ENCODE measurements at places on chromosomes 16 and 17. TPM values are rescaled to one million over a fixed set of nuclear protein-coding genes. Genes with fewer than 3 reads are reported as not detected.

- no peak for DNase-seq
These were observed 641.3 kb downstream of the KCNJ2 start for GRCh38 chr17:70810609-70811008.

RCVRN gene
- not detected for total RNA-seq

GRCh38 chr17:49992933-49993422 lies 2.0 kb downstream of the DLX3 start:
- no peak for DNase-seq

GRCh38 chr16:65125322-65125721 lies 3.5 kb upstream of the CDH11 start:
- DNase-seq: no peak

FOXC2 gene
- not detected for total RNA-seq

GRCh38 chr16:27595475-27595874 lies 45.5 kb downstream of the KATNIP start:
- no peak for DNase-seq

- no peak for DNase-seq
These were observed 18.8 kb downstream of the SCGB1C2 start for GRCh38 chr17:156094-156621.

GRCh38 chr17:28326114-28326513 lies 7.1 kb downstream of the TMEM97 start:
- DNase-seq: no peak

GAST gene
- not detected for total RNA-seq

DNA sequence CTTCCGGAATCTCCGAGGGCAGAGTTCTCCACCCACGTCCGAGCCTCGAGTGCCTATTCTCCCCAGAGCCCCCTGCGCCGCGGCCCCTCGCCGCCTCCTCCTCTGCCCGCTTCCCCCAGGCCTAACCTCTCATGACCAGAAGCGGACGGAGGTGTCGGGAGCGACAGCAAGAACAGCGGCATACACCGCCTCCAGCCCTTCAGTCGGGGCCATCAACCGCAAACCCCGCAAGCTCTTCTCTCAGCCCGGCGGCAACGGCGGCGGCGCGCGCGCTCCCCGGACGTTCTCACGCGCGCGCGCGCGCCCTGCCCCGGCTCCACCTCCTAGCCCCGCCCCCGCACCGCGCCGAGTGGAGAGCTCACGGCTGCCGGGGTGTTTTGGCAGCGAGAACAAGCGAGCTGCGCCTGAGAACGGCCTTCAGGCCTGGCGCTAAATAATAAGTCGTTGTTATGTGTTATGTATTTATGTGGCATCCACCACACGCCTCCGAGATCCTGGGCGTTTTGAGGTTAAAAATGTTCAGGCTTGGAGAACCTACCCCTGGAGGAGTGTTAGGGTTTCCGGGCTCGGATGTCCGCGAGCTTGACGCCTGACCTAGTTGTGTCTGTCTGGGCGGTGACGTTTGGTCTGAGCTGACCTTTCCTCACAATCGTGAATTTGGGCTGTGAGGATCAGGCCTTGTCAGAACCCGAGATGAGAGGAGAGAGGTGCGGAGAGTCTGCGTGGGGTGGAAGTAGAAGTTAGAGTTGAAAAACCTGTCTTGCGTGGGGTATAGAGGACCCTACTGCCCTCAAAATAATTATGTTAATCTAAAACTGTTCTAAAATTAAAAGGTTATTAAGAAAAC lies at the start of gene RNFT1:
Gene RNFT1, minus strand, starts transcription at position 259 of the 847 bp plus-strand sequence. Its CDS starts 77 bp downstream, at position 182.
- peak; percentile 92 for DNase-seq

Data from activated CD8-positive, alpha-beta T cell treated with anti-CD3 and anti-CD28 coated beads, Interleukin-2, amount 10 ng/mL, durations not matched to agents 7 days and 5 days (primary cell).